BJ (cell line): ENCODE measurements at places on chromosomes 1 and 21.

DNA sequence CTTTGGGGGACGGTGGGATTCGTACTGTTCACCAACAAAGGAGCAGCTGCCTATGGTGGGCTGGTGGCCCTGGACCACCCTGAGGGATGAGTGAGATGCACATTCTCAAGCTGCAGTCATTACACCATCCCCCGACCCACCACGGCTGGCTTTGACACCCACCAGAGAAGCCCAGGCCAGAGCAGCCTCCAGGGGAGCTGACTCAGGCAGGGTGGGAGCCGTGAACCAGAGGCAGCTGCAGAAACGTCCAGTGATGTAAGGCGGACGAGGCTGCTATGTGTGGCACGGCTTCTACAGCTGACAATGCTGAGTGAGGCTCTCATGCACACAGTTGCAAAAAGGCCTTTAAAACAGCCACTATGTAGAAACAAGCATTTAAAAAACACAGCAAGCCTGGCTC, 40.1 kb downstream of the CHAF1B start:
- no peak for DNase-seq

DNA sequence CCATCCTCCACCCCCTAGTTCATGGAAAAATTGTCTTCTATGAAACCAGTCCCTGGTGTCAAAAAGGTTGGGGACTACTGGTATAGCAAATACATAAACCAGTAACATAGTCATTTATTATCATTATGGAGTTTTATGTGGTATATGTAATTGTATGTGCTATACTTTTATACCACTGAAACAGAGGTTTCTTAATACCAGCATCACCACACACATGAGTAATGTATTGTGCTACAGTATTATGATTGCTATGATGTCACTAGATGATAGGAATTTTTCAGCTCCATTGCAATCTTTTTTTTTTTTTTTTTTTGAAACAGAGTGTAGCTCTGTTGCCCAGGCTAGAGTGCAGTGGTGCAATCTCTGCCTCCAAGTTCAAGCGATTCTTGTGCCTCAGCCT, 5.7 kb upstream of the PAXBP1 start:
- DNase-seq = no peak

GRCh38 chr1:7425771-7426170, 345.3 kb upstream of the VAMP3 start:
- DNase-seq = no peak

DNA sequence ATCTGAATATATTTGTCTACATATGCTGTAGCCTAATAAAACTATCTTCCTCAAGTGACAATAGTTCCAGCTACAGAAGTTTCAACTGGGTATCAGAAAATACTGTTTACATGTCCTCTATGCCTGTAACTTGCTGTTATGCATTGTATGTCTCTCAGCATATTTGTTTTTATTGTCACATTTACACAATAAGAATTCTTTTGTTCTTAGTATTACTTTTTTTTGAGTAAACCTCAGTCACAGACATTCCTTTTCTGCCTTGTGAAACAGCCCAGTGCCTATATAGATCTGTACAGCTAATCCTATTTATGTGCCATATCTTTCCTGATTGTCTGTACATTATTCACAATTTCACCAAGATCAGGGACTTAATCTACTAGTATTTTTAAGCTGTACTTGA, 565.2 kb downstream of the NEGR1 start:
- DNase-seq = no peak

DNA sequence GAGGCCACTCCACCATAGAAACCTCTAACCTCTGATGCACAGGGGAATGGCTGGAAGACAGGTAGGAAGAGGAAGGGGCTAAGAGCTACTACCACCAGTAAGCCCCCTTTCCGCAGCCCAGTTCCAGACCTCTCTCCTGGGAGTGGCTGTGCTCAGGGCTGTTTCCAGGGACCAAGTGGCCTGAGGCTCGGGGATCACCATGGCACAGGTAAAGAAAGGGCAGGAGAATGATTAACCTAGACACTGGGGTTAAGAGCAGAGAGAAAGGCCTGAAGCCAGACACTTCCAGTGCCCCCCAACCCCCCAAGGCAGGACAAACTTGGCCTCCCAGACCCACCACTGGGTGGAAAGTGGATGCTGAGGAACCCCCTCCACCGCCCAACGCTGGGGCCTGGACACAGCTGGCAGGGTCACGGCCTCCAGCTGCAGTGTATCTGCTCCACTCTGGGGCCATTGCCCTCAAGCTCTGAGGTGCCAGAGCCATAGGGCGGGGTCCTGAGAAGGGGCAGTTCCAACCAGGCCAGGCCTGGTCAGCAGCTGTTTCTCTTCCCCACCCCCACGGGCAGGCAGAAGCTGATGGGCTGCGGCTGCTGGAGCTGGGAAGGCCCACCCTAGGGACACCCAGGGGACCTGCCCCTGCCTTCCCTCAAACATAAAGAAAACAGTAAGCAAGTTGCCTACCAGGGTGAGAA, 2.6 kb downstream of the TAGLN2 start:
- DNase-seq = no peak

DNA sequence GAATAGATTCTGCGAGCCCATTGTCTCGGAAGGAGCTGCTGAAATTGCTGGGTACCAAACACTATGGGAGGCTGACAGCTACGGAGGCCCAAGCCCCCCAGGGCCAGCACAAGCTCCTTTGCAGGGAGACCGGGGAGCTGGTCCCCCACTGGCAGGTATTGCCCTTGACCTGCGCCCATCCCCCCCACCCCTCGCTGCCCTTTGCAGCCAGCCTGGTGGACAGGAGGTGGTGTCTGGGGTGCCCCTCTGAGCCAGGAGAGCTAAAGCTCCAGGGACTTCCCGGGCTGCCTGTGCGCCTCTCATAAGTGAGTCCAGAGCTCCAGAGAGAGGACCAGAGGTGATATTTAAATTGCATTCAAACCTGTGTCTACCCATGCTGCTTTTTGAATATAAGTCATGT, 5.4 kb downstream of the SERTAD4 start:
- no peak for DNase-seq

DNA sequence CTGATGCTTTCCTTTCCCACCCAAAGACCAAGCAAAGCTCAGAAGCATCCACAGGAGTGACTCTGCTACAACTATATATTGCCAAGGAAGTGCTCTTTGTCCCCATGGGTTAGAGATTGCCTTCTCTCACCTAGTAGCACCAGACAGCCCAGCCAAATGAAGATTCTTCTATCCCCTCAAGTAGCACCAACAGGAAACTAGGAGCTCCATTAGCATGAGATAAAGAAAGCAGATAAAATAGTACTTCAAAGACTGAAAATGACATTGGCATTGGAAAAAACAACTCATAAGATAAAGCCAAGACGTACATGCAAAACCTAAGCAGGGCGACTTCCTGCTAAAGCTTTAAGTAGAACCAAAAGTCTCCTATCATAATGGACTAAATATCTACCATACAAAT, 871.5 kb downstream of the AMY1C start:
- DNase-seq = no peak

GRCh38 chr1:58572690-58573089, 4.4 kb downstream of the TACSTD2 start:
- DNase-seq = no peak

DNA sequence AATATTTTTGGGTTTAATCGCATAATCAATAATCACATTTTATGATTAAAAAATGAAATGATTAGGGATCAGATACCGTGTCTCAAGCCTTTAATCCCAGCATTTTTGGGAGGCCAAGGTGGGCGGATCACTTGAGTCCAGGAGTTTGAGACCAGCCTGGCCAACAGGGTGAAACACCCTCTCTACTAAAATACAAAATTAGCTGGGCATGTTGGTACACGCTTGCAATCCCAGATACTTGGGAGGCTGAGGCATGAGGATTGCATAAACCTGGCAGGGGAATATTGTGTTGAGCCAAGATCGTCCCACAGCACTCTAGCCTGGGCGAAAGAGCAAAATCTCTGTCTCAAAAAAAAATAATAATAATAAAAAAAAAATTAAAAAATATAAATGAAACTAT, 1581.4 kb downstream of the KCNT2 start:
- DNase-seq = no peak
